NCI-H2171 (cell line): ENCODE measurements at places on chromosomes 6 and 20.

DNA sequence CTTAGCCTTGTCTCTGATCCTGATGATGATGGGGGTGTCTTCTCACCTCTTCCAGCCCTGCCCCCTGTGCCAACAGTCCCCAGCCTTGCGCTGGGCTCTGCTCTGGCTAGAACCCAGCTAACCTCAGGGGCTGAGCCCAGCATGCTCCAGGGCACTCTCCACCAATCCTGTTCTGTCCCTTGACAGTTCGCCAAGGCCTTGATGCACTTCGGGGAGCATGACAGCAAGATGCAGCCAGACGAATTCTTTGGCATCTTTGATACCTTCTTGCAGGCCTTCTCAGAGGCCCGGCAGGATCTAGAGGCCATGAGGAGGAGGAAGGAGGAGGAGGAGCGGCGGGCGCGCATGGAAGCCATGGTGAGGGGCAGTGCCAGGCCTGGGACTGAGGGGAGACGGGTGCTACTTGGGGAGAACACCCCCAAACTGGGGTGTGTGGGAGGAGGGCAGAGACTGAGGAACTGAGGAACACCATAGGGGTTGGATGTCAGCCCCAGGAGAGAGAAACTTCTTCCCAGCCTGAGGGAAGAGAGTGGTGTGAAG lies 33.1 kb downstream of the MOCS1 start:
- no peak for DNase-seq

- no peak for DNase-seq
Observed at GRCh38 chr6:346386-347030, 45.0 kb upstream of the IRF4 start.

- no peak for DNase-seq
Observed at GRCh38 chr6:152380351-152380767, 256.8 kb downstream of the SYNE1 start.

DNA sequence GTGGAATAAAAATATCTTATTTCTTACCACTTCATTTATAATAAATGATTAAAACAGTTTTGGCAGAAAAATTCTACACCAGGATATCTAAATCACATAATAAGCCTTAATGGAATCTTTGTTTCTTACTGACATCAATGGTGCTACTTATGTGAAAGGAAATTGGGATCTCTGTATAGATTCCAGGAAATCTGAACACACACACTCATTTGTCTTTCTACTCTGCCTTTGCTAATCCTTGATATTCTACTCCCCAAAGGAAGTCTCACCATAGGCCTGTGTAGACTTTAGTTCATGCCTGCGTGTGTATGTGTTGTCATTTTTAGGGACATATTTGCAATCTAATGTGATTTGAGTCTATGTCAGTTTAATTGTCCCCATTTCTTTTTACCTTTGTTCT lies 7.9 kb downstream of the ADGRB3 start:
- DNase-seq, result no peak

DNA sequence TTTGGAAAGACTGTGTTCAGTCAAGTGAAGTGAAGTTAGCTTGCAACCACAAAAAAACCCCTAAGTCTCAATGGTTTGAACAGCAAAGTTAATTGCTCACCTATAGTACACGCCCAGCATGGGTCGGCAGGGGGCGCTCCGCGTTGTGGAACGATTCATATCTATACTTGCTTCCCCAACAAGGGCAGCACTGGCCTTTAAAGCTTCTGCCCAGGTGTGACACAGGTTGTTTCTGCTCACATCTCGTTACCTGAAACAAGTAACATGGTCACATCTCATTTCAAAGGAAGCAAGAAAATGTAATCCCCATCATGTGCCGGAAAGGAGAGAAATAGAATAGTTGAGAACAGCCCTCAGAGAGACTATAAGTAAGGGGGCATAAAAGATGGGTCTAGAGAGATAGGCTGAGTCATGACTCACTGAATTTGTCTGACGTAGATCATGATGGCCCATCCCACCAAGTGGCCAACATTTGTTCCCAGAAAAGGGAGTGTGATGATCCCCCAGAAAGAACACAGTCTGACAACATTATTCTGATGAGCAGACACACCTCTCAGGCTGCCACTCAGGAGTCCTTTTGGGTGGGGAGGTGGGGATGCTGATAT lies 29.0 kb downstream of the HNF4A start:
- peak; percentile 18 for DNase-seq
